Activated T-helper 1 cell treated with Interleukin-2 at 50 U/mL for 16 hours (primary cell): ENCODE measurements at places on chromosomes 12 and 14.

DNA sequence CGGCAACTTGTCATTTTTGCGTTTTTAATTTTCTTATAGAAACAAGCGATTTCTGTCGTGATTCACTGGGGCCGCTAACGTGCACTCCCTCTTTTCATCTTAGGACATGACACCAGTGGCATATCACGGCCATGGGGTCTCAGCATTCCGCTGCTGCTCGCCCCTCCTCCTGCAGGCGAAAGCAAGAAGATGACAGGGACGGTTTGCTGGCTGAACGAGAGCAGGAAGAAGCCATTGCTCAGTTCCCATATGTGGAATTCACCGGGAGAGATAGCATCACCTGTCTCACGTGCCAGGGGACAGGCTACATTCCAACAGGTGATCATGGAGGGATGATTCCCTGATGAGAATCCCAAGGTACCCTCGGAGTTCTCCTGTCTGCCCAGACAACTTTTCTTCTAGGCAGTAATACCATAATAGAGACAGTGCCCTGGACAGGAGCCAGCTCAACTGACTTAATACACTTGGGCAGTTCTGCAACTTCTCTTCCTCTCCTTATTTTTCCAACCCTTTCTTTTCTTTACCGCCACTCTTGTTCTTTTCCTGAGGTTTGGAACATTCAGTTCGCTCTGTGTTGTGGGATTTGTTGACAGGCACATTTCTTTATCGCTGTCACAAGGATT, 821 bp downstream of the TMEM106C start:
- DNase-seq = no peak

DNA sequence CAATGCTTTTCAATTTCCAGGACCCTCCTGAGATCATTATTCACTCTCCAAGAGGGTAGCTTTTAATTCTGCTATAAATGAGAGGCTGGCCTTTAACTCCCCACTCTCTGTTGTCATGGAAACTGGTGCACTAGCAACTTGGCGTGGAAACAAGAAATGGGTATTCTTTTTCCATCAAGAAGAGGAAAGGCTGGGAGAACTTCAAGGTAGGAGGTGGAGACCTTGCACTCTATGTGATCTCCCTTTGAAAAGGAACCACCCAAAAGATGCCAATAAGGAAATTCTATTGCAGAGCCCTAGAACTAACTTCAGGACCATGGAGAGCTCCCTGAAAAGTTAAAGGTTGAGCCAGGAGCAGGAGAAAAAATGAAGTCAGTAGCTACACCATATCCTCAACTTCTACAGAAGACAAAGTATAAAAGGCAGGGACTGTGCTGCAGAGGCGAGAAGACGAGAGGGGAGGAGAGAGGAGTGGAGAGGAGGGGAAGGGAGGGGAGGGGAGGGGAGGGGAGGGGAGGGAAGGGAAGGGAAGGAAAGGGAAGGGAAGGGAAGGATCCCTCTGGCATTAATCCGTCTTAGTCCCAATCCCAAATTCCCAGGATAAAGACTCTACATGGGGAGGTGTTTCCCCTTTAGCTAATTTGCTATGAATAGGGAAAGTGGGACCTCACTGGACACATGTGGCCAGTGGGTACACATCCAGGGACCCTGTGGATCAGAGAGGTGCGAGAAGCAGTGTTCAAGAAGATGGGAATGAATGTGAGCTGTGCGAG, 46.7 kb upstream of the FICD start:
- no peak for DNase-seq

DNA sequence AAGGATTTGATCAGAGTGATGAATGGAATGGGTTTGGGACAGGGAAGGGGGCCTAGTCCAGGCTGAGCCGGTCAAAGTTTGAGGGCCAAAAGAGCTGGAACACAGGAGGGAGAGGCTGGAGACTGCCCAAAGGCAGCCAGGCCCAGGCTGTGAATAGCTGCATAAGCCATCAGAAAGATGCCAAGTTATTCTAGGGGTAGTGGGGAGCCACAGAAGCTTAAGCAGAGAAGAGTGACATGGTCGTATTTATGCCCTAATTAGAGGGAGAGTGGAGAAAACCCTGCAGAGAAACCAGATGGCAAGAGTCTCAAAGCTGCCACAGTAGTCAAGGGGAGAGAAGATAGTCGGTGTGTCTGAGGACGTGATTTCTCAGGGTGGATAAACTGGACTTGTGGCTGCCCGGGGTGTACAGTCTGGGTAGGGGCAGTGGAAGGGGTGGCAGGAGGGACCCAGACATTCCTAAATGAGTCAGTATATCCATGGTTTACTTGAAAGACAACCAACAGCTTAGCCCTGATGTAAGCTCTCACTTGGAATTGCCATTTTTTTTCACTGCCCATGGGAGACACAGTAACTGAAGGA, 99.2 kb downstream of the PRICKLE1 start:
- no peak for DNase-seq

DNA sequence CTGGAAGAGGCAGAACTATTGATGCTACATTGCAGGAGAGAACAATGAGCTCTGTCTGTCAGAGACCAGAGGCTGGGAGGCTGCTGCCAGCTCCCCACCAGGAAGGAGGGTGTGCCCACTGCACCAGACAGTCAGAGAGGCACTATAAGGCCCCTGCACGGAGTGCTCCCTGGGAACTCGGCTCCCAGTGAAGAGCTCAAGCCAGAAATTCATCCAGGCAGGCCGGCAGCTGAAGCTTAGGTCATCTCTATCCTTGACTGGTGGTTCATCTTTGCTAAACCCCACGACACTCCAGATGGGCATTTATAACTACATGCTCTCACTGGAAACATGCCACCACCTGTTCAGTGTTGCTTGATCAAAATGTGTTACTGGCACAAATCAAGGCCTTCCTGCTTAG, 65.1 kb upstream of the GPATCH2L start:
- DNase-seq = no peak

- DNase-seq = no peak
Measured at GRCh38 chr12:77070800-77071449, 5.6 kb upstream of the E2F7 start.

GRCh38 chr14:68564826-68565759, 227.8 kb downstream of the ZFP36L1 start:
- DNase-seq = no peak

DNA sequence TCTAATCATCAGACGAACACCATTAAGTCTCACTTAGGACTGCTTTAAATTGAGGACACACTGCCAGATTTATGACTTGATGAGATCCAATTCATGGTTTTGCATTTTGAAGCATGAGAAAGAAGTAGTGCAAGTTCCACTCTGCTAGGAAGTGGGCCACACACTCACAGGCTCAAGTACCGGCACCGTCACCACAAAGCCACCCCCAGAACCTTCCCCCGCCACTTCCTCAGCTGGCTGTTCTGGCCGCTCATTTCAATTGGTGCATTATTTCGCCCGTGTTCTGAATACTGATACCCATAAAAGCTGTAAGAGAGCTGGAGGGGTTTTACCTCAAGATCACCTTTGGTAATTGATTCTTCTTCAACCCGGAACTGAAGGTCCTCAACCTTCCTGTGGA, 70.1 kb downstream of the CLIP1 start:
- DNase-seq = no peak

DNA sequence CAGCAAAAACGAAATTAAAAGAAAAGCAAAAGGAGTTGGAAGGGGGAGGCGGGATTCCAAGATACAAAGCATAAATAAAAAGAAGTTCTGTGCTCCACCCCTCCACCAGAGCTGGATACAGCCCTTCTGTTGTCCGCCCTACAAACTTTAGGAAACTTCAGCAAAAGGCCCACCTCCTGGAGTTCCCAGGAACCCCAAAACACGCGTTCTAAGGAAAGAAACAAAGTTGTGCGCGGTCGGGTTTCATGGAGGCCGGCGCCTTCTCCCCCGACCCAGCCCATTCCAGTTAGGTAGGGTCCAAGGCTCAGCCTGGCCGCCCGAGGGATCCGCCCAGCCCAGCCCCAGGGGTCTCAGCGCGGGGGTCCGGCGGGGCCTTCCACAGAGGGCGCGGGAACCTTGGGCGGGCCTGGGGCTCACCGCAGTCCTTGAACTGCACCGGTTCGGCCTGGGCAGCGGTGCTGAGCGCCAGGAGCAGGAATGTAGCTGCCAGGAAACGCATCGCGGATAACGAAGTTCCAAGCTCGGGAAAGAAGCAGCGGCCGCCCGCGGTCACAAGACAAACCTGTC, at the start of gene NPC2:
NPC2 (minus strand) TSS at position 530 of the 567 bp plus-strand sequence; CDS start at position 499, 31 bp downstream.
- DNase-seq = no peak

- no peak for DNase-seq
Measured at GRCh38 chr14:86505808-86506207, 975.9 kb downstream of the FLRT2 start.

DNA sequence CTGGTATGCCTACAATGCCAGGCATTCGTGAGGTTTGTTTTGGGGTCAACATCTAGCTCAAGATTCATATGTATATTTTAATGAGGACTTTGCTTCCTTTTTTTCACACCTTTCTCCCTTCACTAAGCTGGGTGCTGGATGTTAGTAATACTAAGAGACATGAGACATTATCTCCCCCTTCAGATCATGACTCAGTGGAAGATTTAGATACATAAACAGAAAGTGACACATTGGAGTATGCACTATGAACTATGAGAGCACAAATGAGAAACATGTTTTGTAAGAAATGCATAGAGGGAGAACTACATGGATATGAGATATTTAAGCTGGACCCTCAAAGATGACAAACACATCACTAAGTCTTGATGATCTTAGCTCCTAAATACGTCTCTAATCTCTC, 286.3 kb downstream of the RPAP3 start:
- DNase-seq = no peak

DNA sequence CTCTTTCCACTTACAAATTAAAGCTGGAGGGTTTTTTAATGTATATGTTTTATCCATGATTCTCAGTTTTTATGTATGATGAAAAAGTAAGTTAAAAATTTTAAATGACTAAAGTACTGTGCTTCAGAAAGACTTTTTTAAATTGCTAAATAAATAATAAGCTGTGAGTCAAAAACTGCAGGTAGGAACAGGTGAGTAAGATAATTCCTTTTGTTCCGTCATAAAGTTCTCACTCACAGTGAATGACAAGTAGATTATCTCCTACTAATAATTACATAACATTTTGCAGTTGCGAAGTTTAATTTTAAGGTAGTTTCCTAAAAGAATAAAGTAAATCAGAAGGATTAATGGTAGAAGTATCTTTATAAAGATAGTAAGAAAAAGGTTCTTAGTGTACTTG, 78.0 kb downstream of the PRKCH start:
- DNase-seq = no peak

DNA sequence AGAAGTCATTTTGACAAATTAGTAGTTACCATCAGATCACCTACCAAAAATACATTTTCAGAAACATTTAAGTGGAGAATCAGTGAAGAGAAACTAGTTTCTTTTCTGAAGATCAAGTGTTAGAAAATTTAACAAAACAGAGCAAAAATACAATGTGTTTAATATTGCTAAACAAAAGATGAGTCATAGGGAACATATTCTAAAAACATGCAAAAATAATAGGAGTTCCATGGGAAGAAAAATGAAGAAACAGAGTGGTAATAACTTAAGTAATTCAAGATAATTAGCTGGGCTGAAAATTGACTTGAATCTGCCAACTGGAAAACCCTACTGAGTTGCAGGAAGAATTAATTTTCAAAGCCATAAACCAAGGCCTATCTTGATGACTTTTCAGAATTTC, 111.5 kb upstream of the KITLG start:
- DNase-seq = no peak

DNA sequence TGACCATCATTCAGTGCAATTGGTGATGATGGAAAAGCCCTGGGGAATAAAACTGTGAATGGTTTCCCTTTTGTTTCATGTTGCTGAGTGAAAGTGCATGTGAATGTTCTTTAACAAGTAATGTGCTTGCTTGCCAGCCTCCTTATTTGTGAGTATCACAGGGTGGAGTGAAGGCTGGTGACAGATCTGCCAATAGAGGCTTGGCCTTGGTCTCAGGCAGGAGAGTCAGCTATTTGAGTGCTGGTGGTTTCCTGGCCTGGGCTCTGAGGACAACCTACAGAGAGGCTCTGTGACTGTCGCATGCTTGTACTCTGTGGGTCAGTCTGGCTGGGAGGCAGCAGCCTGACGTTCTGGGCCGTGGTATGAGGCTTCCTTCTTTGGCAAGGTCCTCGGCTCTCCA, 20.7 kb downstream of the KRT85 start:
- no peak for DNase-seq

- DNase-seq = no peak
Measured at GRCh38 chr12:97597031-97597751, 134.6 kb downstream of the RMST start.

DNA sequence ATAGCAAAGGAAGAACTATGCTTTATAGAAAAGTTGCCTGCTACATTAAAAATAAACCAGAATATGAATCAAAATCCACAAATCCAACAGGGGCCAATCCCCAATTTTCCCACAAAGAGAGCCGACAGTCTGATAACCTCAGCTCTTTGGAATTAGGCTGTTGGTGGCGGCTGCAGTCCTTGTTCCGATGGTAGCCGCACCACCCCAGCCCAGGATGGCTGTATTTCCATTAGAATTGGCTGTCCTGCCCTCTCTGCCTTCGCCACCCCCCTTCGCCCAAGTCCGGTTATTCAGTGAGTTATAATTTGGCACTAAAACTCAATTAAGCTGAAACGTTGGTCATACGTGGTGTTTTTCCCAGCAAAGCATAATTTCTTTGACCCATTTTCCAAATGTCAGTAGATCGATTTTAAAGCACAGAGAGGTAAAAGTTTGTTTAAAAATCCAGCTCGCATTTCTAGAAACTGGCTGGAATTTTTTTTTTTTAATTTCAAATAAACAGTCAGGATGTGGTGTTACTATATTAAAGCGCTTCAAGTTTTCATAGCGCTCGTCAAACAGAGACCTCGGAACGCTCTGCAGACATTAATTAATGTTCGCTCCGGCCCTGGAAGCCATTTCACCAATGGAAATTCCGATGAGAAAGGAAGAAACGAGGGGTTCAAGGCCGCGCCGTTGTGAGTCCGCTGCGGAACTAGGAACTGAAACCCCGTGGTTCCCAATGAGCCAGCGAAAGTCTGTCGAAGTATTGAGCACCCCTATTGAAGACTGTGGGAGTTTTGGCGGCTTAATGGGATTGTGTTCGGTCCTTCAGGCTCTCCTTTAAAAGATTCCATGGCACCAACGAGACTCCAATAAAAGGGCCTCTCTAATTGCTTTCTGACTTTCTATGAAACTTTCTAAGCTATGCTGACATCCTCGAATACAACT, 104.8 kb upstream of the DIO3 start:
- DNase-seq = no peak

- no peak for DNase-seq
Measured at GRCh38 chr14:23145794-23146350, 26.8 kb upstream of the CEBPE start.

DNA sequence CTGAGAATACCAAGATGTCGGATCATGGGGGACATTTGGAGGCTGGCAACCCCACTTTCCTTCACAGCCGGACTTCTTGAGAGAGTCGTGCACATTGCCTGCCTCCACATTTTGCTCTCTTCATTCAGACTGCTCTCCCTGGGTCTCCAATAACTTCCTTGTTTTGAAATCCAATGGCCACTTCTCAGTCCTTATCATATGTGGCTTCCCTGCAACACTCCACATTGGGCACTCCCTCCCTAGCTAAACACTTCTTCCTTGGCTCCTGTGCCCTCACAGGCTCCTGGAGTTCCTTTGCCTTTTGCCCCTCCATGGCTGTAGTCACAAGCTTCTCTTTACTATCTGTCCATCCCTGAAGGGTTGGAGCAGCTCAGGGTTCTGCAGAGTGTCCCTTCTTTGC, 30.1 kb downstream of the NPC2 start:
- DNase-seq = no peak
